A549 treated with CORT108297 at 1 μM for 4 hours (cell line): ENCODE measurements at places on chromosomes 3 and 15. TPM values are rescaled to one million over a fixed set of nuclear protein-coding genes. Genes with fewer than 3 reads are reported as not detected.

Gene PRRT3
- total RNA-seq = 0.87 to 2.0 TPM (median 1.7 TPM) in 5 replicates

Gene PLSCR4
- 4.7 to 6.5 TPM (median 5.2 TPM) in 5 replicates for total RNA-seq

Gene ACKR2
- total RNA-seq = 0.05 to 0.13 TPM (median 0.07 TPM) in 3 of 5 replicates, not detected in the others

Gene PLSCR5
- total RNA-seq = not detected in 5 replicates

Gene A4GNT
- total RNA-seq = not detected in 5 replicates

Gene ZNF385D
- 0.01 to 0.05 TPM (median 0.02 TPM) in 3 of 5 replicates, not detected in the others for total RNA-seq

Gene GOLGA8N
- total RNA-seq = 1.2 to 1.8 TPM (median 1.3 TPM) in 5 replicates

Gene CAMKV
- 0.17 to 0.40 TPM (median 0.37 TPM) in 5 replicates for total RNA-seq

Gene CRTC3
- total RNA-seq = 19.8 to 25.7 TPM (median 24.1 TPM) in 5 replicates

Gene AHSG
- total RNA-seq = 0.05 to 0.09 TPM in 2 of 5 replicates, not detected in the others

Gene PARP15
- total RNA-seq = not detected in 5 replicates

Gene SEC61A1
- total RNA-seq = 115 to 132 TPM (median 125 TPM) in 5 replicates

Gene SYNPR
- not detected in 5 replicates for total RNA-seq

Gene BAHD1
- 9.4 to 13.3 TPM (median 11.8 TPM) in 5 replicates for total RNA-seq

Gene SPCS1
- total RNA-seq = 151 to 178 TPM (median 163 TPM) in 5 replicates

Gene NAALADL2
- total RNA-seq = 0.14 to 0.42 TPM (median 0.20 TPM) in 4 of 5 replicates, not detected in the other

Gene ACP3
- 0.02 to 0.14 TPM in 2 of 5 replicates, not detected in the others for total RNA-seq

Gene SH2D7
- not detected in 5 replicates for total RNA-seq

Gene CHRNA7
- 2.4 to 4.8 TPM (median 4.2 TPM) in 5 replicates for total RNA-seq

Gene STAB1
- total RNA-seq = 0.03 to 0.05 TPM in 2 of 5 replicates, not detected in the others

Gene SLC9C1
- not detected in 5 replicates for total RNA-seq

Gene DUOX1
- total RNA-seq = not detected in 5 replicates

Gene STAC
- 2.1 to 2.7 TPM (median 2.4 TPM) in 5 replicates for total RNA-seq

Gene WDR93
- total RNA-seq = 0.11 to 0.23 TPM (median 0.14 TPM) in 5 replicates

Gene BNIP2
- total RNA-seq = 59.9 to 102 TPM (median 69.9 TPM) in 5 replicates

Gene CPB1
- not detected in 5 replicates for total RNA-seq

Gene EXD1
- not detected in 5 replicates for total RNA-seq

Gene SEC22C
- 27.2 to 33.5 TPM (median 31.9 TPM) in 5 replicates for total RNA-seq

Gene C3orf70
- total RNA-seq = 0.01 to 0.02 TPM in 2 of 5 replicates, not detected in the others

Gene SHC4
- total RNA-seq = 0.83 to 1.5 TPM (median 0.89 TPM) in 5 replicates

Gene PKM
- 3,236 to 3,629 TPM (median 3,548 TPM) in 5 replicates for total RNA-seq

Gene COL6A6
- not detected in 5 replicates for total RNA-seq

Gene GASK1A
- total RNA-seq = not detected in 5 replicates

Gene ZBED2
- total RNA-seq = 0.15 to 0.43 TPM (median 0.32 TPM) in 5 replicates

Gene HTR3E
- total RNA-seq = not detected in 5 replicates
